CD4-positive, alpha-beta T cell treated with Interleukin-17A for 1 hour (primary cell): ENCODE measurements at places on chromosomes 6 and 20.
A peak's percentile ranks its signal among the peaks of the same experiment; 100 is the strongest.

GRCh38 chr6:33208091-33208967 is at the start of gene RING1:
Gene RING1, plus strand, starts transcription at chr6:33208500. Its CDS starts 323 bp downstream, at chr6:33208823.
- DNase-seq, result peak; percentile 88

- no peak for DNase-seq
These were observed 17.4 kb downstream of the HSF2 start for GRCh38 chr6:122416825-122417224.

- DNase-seq, result no peak
These were observed 22.0 kb downstream of the ZNF341 start for GRCh38 chr20:33753763-33754162.

DNA sequence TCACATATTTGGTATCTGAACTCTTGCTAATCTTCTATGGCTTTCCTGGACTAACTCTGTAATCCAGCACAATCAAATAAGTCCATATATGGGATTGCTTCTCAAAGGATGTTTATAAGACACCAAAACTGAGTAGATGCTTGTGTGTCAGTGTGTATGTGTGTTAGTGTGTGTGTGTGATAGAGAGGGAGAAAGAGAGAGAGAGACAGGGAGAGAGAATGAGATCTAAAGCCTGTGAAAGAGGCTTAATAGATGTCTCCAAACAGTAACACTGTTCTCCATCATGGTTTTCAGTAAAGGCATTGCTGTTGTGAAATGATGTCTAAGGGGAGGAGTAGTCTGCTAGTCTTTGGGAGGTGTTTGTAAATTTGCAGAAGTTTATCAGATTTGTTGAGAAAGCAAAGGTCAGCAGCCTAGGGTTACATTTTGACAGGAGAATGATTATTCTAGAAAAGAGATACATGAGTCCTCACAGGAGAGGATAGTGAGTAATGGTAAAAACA is 73.9 kb upstream of the MLIP start:
- no peak for DNase-seq

- DNase-seq, result peak; percentile 81
These were observed 37.5 kb downstream of the NOX3 start for GRCh38 chr6:155418017-155418761.

DNA sequence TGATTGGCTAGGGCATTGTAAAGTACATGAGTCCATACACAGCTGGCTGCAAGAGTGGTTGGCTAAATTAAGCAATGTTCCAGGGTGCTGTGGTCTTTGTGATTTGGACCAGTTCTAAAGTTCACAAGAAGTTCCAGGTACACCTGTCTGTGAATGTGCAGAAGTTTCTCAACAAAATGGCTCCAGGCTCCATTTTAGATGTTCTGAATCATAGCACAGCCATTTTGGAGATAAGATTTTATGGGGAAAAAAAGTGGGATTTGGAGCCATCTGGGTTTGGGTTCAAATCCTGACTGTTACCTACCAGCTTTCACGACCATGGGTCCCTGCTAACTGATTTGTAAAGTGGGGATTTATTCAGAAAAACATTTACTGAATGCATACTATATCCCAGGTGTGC is 82.1 kb downstream of the GRM1 start:
- no peak for DNase-seq

DNA sequence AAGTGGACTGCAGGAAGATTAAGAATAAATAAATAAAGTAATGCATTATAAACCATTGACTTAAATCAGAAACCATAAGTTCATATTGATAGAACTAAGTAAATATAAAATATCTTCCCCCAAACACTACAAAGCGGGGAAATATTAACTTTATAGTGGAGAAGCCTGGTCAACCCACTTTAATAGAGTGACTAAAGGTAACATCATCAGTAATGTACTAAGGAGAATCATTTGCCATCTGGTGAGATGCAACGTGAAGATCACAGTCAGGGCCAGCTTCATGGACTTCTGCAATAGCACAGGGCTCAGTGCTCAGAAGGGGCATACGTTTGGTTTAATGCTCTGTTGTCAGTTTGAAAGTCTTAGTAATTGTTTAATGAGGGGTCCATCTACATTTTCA is 58.8 kb upstream of the CD83 start:
- no peak for DNase-seq

DNA sequence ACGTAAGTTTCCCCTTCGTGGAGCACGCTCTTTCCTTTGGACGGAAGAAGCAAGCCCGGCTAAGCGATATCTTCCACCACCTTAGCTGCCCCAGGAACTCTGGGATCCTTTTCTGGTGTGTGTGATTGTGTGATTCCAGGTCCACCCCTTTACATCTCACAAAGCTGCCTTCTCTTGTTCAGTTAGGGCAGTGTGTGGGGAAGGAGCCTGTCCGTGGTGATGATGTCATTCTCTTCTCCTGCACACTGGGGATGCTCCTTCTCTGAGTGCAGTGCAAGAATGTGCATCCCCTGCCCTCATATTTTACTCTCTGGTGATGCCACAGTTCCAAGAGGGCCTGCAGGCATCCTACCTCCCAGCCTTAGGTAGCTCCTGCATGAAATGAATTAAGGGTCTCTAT is 30.3 kb downstream of the BNIP5 start:
- no peak for DNase-seq

DNA sequence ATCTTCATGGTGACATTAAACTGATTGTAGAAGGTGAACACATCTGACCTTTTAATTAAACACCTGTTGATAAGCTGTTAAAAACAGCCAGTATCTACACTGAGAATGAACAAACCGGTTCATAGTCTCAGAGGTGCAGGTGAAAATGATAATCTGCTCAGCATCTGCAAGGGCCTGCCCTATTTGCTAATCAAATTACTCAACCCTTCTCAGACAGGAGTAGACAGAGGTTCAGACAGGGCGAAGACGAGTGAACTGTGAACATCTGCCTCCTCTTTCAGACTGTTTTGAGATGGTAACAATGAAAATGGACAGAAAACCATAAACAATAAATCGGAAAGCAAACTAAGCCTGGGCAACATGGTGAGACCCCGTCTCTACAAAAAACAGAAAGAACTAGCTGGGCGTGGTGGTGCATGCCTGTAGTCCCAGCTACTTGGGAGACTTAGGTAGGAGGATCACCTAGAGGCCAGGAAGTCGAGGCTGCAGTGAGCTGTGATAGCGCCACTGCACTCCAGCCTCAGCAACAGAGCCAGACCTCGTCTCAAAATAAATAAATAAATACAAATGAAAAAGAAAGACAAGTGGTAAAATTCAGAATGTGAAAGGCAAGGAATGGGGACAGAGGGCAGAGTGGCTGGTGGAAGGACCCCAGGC is 55.9 kb downstream of the NINL start:
- no peak for DNase-seq

- DNase-seq, result no peak
These were observed 418 bp downstream of the TNXB start for GRCh38 chr6:32108727-32109113.

DNA sequence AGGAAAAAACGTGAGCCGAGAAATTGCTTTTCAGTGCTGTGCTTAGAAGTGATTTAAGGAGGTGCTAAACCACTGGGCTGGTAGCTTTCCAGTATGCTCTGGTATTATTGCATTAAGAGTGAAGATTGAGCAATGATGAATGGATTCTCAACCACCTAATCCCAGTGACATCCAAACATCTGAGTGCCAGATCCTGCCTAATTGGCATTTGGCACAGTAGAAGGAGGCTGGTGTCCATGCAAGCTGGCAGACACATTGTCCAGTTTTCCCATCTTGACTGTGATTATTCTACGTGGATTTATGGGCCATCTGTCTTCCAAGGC is 398.0 kb upstream of the PLCB4 start:
- no peak for DNase-seq
